Stimulated activated CD4-positive, alpha-beta T cell treated with anti-CD3 and anti-CD28 coated beads, TNF-alpha, amount 100 ng/mL, for 4 hours (primary cell): ENCODE measurements at places on chromosomes 3 and 15.

GRCh38 chr3:171088496-171088895, 62.0 kb upstream of the SLC2A2 start:
- DNase-seq: no peak

DNA sequence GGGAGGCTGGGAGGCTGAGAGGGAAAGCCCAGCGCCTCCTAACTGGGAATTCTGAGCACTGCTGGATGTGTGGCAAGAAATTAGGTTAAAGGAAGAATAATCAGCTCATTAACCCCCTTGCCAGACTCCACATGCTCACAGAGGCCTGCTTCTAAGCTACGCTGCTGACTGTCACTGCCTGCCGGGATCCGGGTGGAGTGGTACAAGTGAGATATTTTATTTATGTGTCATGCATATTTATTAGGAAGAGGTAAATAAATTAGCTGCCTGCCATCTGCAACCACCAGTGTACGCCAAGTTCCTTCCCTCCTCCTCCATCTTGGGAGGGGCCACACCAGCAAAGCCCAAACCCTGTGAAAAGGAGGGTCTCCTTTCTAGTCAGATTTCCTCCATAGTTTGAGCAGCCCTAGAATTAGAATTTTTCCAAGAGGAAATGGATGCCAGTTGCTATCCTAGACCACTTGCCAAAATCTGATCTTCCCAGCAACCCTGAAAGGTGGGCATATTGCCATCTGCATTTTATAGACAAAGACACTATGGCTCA, 43.5 kb upstream of the GRIP2 start:
- DNase-seq: no peak

DNA sequence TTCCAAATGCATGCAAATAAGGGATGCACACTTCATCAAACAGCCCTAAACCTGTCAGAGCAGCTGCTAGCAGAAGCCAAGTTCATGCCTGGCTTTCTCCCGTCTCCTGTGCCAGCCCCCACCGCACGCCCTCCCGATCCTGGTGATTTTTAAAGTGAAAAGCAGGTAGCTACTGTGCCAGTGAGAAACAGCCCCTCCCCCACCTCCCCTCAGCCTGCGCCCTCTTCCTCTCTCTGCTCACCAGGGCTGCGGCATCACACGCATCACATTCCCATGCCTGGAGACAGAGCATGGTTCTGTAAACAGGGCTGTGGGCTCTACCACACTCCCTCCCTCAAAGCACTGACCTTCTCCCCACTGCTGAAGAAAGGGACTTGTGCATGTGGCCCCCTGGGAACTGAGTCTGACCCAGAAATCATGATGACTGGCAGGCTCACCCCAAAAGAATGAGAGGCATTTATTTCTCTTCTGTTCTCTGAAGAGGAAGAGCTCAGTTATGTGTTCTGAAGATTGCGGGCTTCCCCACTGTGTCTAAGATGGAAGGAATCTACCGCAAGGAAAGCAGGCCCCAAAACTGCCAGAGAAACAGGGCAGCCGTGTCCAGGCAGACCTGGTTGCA, 14.5 kb upstream of the SLC6A1 start:
- DNase-seq: no peak

- no peak for DNase-seq
These were observed 48.4 kb upstream of the CCK start for GRCh38 chr3:42314411-42314810.

DNA sequence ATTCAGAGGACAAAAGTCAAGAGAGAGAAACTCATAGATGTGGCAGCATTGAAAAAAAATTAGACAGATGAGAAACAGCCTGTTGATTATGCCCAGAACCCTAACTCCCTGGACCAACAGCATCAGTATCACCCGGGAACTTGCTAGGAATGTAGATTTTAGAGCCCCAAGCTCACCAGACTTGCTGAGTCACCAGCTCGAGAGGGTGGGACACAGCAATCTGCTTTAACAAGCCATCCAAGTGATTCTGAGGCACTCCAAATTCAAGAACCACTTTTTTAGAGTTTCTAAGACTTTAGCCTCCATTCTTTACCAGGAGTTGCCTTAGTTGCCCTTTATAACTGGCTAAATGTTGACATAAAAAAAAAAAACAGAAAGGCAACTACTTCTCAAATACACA, 70.9 kb downstream of the CGGBP1 start:
- DNase-seq: no peak

GRCh38 chr3:89813500-89813899, 706.1 kb downstream of the EPHA3 start:
- DNase-seq: no peak

DNA sequence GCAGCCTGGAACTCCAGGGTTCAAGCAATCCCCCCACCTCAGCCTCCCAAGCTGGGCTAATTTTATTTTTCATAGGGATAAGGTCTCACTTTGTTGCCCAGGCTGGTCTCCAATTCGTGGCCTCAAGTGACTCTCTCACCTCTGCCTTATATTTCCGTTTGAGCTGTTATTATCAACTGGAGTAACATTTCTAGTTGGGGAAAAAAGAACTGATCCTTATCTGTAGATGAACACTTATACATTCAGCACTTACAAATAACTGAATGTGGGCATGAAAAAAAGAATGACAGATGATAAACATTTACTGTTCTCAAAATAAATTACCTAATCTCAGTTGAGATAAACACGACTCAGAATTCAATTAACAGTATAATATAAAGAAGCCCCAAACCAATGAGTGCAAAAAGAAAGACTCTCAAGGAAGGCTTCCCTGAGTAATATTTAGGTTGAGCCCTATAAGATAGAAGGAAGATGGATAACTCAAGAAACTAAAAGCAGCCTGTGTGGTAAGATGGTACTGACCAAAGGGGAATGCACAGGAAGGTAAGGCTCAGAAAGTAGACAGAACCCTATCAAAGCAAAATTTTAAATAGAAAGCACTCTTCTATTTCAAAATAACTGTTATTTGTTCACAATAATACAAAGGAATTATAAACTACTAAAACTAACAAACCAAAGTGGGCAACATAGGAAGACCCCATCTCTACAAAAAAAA, 11.8 kb downstream of the UBE3A start:
- DNase-seq: no peak

DNA sequence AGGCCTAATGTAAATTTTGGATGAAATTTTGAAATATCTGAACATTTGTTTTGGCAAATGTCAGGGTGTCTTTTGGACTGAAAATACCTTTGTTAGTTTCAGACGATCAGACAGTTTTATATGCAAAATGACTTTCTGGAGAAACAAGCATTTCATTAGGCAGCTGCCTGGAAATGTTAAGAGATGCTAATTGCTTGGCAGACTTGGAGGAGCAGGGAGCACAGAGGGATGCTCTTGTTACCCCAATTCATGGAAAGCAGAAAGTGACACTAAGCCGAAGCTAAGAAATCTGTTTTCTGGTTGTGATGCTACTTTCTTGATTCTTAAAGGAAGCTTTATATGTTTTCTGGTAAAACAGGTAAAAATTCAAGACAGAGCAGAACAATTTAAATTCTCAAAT, 204.3 kb upstream of the GBE1 start:
- no peak for DNase-seq

GRCh38 chr15:67107014-67107812, 41.8 kb downstream of the SMAD3 start:
- DNase-seq: no peak

- no peak for DNase-seq
These were observed 893 bp downstream of the MGA start for GRCh38 chr15:41661078-41661517.

- DNase-seq: no peak
These were observed 252.6 kb downstream of the UBE2E2 start for GRCh38 chr3:23455775-23456174.

DNA sequence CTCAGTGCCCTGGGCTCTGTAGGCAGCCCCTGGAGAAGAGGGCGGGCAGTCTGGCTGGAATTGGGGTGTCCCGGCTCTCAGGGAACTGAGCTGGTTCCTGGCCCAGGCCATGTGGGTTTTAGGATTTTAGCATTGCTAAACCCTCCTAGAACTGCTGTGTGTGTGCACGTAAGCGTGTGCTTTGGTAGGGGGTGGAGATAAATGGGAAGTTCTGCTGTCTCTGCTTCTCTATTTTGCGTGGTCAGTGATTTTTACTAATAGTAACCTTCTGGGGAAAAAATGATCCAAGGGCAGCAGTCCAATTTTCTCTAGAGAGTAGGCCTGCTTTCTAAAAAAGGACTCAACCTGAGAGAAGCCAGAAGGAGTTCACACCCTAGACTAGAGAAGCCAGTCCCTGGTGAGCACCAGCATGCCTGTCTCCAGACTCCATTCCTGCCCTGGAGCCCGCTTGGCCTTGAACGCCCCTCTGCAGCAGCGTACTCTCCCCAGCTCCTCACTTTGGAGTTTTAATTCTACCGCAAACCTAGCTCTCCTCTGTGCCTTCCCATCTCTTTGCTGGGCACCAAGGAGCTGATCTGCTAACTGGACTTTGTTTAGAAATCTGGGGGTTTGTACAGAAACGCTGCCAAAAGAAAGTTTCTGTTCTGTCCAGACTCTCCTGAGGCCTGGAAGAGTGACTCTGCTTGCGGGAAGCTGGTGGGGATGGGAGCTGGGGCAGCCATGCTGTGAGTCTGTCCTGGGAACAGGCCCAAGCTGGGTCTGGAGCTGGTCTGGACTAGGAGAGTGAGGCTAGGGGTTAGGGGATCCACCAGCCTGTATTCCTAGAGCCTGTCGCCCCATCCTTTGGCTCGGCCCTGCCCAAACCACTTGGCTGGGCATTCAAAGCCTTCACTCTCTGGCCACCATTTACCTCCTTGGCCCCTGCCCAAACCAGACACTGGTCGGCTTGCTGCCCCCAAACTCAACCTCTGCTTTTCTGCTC, 19.7 kb downstream of the CORO2B start:
- DNase-seq: no peak

- DNase-seq: no peak
These were observed 5.6 kb downstream of the KIF7 start for GRCh38 chr15:89649716-89650115.

GRCh38 chr3:105013657-105014056, 353.1 kb upstream of the ALCAM start:
- no peak for DNase-seq

GRCh38 chr3:156630081-156630772, 44.2 kb upstream of the TIPARP start:
- DNase-seq: no peak

- DNase-seq: no peak
These were observed 848.6 kb downstream of the ROBO1 start for GRCh38 chr3:78919021-78919755.

- no peak for DNase-seq
These were observed 29.0 kb downstream of the RAB27A start for GRCh38 chr15:55260562-55261131.

GRCh38 chr3:14244521-14245247, 66.1 kb downstream of the LSM3 start:
- DNase-seq: no peak

DNA sequence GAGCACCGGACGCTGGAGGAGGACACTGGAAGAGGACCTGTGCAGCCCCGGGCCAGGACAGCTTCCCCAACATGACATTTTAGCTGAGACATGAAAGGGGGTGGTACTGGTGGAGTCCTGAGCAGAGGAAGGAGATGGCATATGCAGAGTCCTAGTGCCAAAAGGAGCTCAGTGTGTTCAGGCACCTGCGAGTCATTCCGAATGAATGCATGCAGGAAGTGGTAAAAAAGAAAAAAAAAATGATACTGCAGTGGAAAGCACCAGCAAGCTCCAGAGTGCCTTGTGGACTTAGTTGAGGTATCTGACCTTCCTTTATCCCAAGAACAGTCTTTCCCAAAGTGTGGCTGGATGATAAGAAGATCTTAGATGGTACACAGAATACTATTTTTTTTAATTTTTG, 6.6 kb upstream of the ZNF148 start:
- DNase-seq: no peak

GRCh38 chr15:72740219-72740618, 43.3 kb downstream of the ADPGK start:
- no peak for DNase-seq

GRCh38 chr3:78076379-78076778, 1036.5 kb downstream of the ROBO2 start:
- DNase-seq: no peak

GRCh38 chr3:155701882-155702465, 42.9 kb downstream of the PLCH1 start:
- DNase-seq: no peak

GRCh38 chr15:50225057-50225456, 40.5 kb downstream of the HDC start:
- DNase-seq: no peak

- DNase-seq: no peak
These were observed 73.0 kb upstream of the GLCE start for GRCh38 chr15:69087366-69087976.

DNA sequence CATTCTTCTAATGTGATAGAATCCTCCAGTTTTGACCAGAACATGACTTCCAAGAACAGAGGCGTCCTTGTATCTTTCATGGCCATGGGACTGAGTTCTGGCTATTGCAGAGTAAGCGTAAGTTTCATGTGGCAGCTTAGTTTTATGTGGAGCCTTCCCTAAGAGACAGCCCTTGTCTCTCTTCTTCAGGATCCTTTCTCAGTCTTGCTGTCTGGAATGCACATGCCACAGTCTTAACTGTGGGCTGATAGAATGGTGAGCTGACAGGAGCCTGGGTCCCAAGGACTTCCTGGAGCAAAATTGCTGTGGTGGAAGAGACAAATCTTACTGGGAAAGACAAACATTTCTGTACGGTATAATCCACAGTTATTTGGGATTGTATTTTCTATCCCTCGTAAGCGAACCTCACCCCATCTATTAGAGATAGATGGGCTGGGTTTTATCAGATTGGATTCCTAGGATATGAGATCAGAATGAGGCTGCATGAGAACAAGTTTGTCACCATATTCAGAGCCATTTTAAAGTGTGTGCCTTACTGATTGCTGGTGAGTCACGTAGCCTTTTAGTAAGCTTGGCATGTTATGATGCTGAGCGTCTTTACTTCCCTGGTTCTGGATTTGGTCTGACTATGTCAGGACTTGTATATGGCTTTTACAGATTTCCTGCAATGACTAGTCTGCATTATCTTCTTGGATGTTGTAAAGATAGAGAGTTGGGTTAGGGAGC, 32.8 kb downstream of the CDIN1 start:
- no peak for DNase-seq

- DNase-seq: no peak
These were observed 43.4 kb downstream of the RPLP1 start for GRCh38 chr15:69496001-69496400.

GRCh38 chr3:175198991-175199783, 340.1 kb downstream of the NAALADL2 start:
- DNase-seq: no peak
